Activated CD4-positive, alpha-beta memory T cell treated with anti-CD3 and anti-CD28 coated beads, Interleukin-2, amount 10 ng/mL, durations not matched to agents 7 days and 5 days (primary cell): ENCODE measurements at places on chromosomes 16 and 17.

- DNase-seq: no peak
Observed at GRCh38 chr17:61383689-61384201, 15.9 kb upstream of the TBX2 start.

GRCh38 chr16:53372992-53373871, 61.0 kb upstream of the RBL2 start:
- peak; percentile 76 for DNase-seq

GRCh38 chr16:24653725-24654124, 75.7 kb upstream of the TNRC6A start:
- DNase-seq: no peak

DNA sequence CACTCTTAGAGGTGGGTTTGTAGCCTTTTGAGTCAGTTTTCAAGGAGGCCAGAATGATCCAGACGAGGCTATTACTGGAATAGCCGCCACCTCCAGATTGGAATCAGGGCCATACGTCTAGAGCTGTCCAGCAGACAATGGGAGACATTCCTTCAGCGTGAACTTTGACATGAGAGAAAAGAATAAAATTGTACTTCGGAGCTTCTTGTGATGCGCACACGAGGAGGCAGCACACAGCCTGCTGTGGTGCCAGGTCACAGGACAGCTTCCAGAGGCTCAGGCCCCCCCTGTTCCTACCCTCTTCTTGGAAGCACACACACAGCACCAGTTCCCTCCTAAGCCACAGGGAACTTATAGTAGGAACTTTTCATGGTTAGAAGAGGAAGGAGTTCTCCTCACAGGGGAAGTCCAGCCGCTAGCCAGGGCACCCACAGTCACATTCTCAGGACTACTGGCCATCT, 81.0 kb downstream of the VPS53 start:
- DNase-seq: no peak

DNA sequence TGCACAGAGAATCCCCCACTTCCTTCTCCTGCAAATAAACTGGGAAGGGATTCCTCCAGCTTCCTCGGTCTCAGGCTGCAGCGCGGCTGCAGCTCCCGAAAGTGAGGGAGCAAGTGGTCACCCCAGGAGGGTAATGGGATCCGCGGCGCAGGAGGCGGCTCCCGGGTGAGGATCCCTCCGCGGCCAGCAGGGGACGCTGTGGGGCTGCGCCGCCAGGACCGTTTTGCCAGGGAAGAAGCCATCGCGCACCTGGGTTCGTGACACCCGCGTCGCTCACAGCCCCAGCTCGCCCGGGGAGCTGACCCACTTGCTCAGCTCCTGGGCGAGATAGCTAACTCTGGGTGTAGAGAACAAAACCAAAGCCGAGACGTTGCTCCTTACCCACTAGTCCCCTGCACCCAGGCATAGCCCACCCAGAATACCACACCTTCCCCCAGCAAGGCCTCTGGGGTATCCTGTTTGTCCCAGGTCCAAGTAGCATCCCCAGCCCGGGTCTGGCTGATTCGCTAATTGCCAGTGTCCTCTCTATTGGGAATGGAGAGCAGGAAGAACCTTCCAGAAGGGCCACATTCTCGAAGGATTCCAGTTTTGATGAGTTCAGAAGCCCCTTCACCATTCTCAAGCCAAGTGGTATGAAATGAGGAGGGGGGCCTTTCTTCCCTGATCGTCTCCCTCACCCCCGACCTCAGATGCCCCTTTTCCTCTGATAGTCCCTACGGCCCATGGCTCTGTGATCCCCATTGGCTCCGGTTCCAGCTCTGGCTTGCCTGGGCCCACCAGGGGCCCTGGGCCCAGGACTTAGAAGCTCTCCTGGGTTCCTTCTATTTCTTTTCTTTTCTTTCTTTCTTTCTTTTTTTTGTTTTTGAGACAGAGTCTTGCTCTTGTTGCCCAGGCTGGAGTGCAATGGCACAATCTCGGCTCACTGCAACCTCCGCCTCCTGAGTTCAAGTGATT, 14.1 kb downstream of the CYGB start:
- peak; percentile 85 for DNase-seq

- DNase-seq: peak; percentile 51
Observed at GRCh38 chr16:71499775-71500364, 10.7 kb upstream of the ZNF19 start.

DNA sequence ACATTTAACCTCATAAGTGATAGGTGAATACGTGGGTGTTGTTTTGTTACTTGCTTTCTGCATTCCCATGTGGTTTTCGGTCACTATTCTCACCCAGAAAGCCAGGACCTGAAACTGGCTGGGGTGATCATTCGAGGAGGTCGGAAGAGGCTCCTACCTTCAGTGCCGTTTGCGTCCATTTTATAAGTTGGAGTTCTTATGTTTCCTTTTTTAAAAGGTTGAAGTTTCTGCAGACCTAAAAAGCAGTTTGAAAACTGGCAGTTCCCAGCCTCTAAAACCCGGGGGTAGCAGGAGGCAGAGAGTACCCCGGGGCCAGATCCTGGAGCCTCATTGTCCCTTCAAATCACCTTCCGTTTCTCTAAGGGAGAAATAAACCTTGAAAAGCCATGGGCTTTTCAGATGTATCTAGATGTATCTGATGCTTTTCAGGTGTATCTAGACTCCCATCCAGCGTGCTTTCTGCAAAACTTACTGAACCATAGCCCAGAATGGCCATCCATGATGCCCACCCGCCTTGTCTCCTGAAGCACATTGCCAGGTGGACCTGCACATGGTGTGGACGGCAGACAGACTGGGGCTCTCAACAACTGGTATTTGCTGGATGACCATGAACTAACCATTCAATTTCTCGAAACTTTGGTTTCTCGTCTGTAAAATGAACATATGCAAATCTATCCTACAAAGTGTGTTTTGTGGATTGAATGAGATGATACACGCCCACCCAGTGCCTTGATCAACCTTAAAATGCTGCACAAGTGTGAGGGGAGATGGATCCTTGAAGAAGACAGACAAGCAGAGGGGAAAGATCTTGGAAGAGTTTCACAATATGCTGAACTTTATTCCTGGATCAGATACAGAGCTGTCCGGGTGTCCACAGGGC, 1.3 kb downstream of the NLRC5 start:
- no peak for DNase-seq

DNA sequence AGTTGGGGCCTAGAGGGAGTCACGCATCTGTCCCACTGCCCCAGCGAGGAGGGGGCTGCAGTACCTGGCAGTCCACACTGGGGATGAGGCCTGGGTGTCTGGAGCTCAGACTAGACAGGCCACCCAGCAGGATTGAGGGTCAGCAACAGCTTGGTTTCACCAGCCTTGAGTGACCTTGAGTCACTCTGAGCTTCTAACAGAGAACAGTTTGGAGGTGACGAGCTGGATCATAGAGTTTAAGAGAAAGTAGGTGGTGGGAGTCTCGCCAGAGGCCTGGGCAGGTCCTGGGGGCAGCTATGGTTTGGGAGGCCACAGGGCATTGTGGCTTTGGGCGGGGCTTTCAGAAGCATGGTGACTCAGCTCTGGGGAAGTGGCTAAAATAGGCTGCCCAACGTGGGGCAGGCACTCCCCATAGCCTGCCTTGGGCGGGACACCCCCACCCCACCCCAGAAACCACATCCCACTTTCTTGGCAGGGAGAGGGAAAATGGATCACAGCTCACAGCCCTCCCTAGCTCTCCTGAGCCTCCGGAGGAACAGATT, 20.5 kb downstream of the CDC42EP4 start:
- peak; percentile 24 for DNase-seq

DNA sequence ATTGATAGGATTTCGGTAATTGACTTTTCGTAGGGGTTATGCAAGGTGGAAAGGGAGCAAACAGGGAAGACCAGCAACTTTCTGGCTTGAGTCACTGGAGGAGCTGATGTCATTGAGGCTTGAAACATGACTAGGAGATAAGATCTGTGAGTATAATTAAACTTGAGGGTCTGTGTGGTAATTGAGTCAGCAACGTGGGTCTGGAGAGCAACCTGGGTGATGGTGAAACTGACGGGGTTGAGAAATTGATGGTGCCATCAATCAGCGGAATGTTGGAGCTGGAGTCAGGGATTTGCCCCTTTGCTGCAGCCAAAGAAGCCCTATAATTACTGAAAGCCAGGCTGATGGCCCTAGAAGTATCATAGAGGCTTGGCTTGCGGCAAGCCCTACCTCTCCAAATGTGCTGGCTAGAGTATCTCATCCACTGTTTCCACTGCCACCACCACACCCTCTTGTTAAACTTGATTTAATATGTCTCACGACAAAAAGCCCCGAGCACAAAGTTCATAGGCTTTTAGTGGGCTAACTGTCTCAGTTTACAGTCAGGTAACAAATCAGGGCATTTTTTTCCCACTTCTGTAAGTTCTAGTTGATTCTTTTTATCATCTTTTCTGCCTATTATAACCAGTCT, 186.9 kb upstream of the ELAC2 start:
- DNase-seq: no peak

GRCh38 chr16:82456683-82457082, 170.1 kb upstream of the CDH13 start:
- peak; percentile 42 for DNase-seq

- DNase-seq: no peak
Observed at GRCh38 chr17:30545024-30545423, 67.8 kb downstream of the GOSR1 start.

GRCh38 chr17:9862949-9863348, 37.2 kb downstream of the GLP2R start:
- DNase-seq: no peak

DNA sequence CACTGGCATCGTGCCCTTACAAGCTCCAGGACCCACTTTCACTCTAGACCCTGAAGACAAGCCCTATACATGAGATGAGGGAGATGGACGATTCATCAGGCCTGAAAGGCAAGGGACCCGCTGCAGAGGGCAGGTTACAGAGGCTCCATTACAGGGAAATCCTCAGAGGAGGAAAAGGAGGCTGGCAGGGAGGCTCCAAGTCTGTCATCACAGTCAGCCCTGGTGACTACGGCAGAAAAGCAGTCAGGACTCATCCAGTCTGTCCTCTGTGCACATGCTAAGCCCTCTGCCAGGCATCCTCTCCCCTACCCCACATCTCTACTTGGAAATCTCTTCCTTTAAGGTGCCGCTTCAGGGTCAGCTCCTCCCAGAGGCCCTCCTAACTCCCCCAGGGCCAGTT, 197.7 kb upstream of the CDH5 start:
- no peak for DNase-seq

GRCh38 chr16:67241008-67241900, 6.0 kb downstream of the FHOD1 start:
- no peak for DNase-seq

DNA sequence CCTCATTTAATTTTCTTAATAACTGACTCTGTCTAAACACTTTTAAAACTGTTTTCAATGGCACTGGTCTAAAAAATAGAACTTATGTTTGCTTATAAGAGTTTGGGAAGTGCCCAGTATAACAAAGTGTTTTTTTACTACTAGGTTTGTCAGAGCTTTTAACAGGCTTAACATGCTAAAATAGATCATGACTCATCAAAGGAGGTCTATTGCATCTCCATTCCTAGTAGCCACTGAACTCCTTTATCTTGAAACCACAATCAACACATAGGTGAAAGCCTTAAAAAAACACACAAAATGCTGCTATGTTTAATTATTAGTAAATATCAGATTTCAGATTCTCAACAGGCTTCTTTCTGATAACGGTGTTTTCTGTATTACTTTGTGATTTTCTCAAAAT, 196.4 kb upstream of the KIF2B start:
- DNase-seq: no peak

DNA sequence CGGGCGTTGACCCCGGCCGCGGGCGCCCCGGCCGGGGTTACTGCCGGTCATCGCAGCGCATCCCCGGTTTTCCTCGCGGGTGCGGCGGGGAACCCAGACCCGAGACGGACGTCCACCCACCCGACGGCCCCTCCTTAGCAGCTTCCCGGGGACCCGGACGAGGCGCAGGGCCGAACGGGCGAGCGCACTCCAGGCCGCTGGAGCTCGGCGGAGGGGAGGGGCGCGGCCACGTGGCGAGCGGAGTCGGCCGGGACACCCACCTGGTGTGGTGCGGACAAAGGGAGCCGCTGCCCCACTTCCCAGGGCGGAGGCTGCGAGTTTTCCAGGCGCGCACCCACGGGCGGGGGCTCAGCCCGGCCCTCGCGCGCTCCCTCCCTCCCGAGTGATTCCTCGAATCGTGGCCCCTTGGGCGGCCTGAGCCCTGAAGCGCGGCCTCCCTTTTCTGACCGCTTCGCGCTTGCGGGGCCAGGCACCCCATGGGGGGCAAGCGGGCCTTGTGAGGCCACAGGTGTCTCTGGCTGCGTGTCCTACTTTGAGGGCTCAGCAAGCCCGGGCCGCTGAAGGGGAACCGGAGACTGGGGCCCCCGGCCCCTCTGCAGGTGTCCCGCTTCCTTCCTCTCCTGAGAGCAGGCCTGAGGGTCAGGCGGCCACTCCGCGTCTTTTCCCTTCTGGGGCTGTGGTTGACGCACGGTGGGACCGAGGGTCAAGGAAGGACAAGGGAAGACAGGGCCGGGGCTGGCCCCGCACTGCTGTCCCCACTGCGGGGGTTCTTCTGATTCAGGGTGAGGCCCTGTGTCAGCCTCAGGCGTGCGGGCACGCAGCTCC, 1.1 kb upstream of the FASN start:
- DNase-seq: no peak

- DNase-seq: no peak
Observed at GRCh38 chr17:17156511-17156910, 49.6 kb downstream of the PLD6 start.

GRCh38 chr17:35064516-35065215, 1.2 kb upstream of the RFFL start:
- DNase-seq: no peak

DNA sequence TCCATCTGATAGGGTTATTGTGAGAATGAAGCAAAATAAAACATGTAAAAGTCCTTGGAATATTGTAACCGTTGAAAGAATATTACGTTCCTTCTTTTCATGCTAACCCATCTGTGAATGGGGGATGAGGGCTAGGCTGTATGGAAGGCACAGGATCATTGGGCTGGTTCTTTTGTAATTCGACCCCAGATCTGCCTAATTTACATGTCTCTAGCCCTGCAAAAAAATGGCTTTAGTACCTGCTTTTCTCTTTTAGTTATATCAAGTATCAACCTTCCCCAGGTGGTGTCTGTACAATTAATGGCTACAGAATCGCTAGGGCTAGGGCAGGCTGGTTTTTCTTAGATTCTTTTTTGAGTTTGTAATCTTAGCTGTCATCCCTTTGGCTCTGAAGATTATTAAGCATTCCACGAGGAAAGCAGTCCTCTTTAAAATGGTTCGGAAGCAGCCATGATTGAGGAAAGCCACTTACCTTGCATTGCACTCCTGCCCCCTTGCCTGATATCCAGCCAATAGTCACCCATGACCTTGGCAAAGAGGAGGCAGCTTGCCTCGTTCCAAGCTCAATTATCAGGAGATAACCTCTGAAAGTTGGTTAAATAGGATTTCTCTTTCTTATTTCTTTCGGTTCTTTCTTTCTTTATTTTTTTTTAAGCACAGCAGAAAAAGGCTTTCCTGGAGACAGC, 153.9 kb upstream of the ZKSCAN2 start:
- DNase-seq: no peak

DNA sequence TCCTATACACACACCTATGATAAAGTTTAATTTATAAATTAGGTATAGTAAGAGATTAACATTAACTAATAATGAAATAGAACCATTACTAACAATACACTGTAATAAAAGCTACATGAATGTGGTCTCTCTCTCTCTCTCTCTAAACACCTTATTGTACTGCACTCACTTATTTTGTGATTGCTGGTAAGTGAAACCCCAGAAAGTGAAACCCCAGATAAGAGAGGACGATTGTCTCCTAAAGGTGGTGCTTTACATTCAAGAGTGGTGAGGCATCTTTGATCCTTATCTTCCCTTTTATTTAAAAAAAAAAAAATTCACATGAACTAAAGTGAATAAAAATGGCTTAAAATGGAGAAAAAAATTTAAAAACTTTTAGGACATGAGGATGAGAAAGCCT, 80.1 kb upstream of the TRAP1 start:
- DNase-seq: no peak

- DNase-seq: no peak
Observed at GRCh38 chr17:65657251-65657828, 95.9 kb upstream of the AXIN2 start.
